ENCODE measurements at places on chromosomes 2 and 18.

DNA sequence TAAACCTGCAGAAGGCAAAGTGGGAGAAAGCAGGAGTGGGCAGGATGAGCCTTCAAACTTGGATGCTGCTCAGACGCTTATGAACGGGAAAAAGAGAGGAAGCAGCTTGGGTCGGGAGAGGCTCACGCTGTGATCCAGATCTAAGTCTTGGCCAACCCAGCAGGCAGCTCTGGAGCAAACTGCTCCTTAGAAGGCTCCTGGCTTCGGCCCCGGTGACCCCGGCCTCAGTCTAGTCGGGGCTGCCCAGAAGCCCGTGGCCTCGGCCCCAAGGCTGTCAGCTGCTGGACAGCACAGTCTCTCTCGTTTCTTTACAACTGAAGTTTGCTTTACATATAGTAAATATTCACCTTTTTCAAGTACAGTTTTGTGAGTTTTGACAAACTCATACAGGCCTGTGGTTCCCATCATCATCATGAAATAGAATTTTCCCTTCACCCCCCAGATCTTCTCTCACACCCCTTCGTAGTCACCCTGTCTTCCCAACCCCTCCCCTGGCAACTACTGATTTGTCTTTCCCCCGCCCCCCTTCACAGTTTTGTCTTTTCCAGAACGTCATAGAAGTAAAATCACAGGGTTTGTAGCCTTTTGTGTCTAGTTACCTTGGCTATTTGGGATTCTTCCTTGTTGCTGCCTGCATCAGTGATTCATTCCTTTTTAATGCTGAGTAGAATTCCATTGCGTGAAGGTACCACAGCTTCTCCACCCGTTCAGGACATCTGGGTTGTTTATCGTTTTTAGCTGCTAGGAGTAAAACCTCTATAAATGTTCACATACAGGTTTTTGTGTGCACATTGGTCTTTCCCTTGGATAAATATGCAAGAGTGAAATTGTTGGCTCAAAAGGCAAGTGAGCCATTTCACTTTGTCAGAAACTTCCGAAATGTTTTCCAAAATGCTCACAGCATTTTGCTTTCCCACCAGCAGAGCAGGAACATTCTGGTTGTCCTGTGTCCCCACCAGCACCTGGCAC is 35.1 kb downstream of the MYO7B start:
- DNase-seq: no peak

DNA sequence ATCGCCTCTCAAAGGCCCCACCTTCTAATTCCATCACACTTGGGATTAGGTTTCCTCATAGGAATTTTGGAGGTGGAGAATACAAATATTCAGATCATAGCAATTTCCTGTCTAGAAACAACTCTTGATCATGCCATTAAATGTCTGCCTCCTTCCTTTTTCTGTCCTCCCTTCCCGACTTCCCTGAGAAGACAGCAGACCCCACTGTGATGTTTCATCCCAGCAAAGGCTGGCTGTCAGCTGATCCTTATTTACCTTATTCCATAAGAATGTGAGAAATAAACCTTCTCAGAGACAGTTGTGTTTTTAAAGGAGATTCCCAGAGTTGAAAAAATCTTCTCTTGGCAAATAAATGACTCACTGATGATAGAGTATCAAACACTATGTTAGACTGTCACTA is 133.9 kb downstream of the TDRD15 start:
- DNase-seq: no peak

GRCh38 chr18:76405681-76406356 is 89.2 kb downstream of the ZNF516 start:
- DNase-seq: no peak

GRCh38 chr18:10559553-10560451 is 34.0 kb downstream of the NAPG start:
- no peak for DNase-seq

- DNase-seq: no peak
These were observed 36.3 kb downstream of the ST8SIA5 start for GRCh38 chr18:46720521-46720920.

GRCh38 chr2:216636551-216637450 is 3.6 kb downstream of the IGFBP2 start:
- no peak for DNase-seq

GRCh38 chr18:79615091-79615490 is 64.5 kb upstream of the CTDP1 start:
- no peak for DNase-seq

GRCh38 chr2:230777721-230778120 is 65.1 kb downstream of the CAB39 start:
- no peak for DNase-seq

DNA sequence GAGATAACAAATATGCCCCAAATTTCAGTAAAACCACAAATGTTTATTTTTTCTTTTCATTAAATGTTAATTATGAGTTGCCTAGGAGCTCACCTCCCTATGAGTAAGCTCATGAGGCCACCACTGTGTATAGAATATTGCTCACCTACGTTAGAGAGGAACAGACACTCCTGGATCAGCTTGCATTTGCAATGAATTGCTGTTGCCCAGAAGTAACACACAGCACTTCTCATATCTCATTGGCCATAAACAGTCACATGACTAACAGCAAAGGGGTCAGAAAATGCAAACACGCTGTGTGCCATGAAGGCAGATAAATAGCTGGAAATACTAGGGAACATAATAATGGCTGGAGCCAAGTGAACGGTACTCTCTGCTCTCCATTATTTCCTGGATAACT is 89.0 kb upstream of the GALNT5 start:
- DNase-seq: no peak

GRCh38 chr18:33839452-33840211 is 261.6 kb downstream of the ASXL3 start:
- no peak for DNase-seq

DNA sequence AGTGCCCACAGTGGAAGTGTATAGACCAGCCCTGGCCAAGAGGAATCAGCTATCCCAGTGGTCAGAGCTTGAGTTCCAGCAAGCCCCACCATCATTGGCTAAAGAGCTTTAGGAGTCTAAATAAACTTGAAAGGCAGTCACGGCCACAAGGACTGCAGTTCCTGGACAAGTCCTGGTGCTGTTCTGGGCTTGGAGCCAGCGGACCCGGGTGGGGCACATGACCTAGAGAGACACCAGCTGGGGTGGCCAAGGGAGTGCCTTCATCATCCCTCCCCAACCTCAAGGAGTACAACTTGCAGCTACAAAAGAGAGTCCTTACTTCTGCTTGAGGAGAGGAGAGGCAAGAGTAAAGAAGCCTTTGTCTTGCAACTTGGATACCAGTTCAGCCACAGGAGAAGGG is 439.8 kb upstream of the TMEFF2 start:
- no peak for DNase-seq

DNA sequence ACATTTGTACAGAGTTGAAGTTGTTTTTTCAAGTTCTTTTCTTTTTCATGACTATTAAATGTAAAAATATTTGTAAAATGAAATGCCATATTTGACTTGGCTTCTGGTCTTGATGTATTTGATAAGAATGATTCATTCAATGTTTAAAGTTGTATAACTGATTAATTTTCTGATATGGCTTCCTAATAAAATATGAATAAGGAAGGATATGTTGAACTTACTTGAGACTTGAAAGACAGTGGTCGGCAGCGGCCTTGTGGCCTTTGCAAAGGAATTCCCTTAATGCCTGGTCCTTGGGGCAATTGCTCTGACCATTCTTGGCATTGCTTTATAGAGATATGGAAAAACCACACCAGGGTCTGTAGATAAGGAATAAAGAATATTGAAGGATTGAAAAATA is 25.9 kb upstream of the TMEM87B start:
- no peak for DNase-seq

DNA sequence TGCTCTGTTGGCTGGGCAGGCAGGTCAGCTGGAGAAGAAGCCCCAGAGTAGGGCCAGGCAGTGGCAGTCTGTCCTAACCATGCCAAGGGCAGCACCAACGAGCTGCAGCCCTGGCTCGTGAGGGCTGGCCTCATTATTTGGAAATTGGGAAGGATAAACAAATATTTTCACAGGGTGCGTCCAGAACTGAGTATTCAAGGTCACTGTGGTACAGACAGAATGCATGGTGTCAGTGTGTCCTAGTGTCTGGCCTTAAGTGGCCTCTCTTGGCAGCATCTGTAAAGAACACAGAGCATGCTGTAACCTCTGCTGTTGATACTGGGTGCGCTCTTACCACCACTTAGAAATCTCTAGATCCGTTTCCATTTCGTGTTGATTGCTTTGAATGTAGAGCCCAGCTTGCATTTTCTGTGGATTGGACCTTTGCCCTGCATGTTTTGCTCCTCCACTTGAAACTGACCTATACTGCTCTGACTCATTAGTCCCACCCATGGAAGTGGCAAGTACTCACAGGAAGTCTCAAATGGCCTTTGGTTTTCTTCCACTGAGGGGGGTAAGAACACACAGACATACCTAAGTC is 88.2 kb downstream of the GREB1L start:
- no peak for DNase-seq

- no peak for DNase-seq
These were observed 26.1 kb downstream of the NPC1 start for GRCh38 chr18:23560186-23560585.

DNA sequence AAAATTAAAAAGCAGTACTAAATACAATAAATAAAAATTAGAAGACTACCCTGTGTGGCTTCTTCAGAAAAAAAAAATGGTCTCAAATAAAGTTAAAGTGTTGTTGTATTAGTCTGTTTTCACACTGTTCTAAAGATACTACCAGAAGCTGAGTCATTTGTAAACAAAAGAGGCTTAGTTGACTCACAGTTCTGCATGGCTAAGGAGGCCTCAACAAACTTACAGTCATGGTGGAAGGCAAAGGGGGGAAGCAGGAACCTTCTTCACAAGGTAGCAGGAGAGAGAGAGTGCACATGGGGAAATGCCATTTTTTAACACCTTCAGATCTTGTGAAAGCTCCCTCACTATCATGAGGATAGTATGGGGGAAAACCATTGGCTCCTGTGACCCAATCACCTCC is 612.8 kb downstream of the RNF144A start:
- no peak for DNase-seq

DNA sequence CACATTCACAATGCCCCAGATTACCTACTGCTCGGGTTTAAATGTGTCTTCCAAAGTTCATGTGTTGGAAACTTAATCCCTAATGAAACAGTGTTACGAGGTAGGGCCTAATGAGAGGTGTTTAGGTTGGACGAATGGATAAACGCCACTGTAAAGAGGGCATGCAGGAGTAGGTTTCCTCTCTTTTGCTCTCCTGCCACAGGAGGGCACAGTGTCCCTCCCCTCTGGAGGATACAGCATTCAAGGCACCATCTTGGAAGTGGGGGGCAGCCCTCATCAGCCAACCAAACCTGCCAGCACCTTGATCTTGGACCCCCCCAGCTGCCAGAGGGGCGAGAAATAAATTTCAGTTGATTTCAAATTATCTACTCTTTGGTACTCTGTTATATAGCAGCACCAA is 103.5 kb downstream of the TSHZ1 start:
- DNase-seq: no peak

DNA sequence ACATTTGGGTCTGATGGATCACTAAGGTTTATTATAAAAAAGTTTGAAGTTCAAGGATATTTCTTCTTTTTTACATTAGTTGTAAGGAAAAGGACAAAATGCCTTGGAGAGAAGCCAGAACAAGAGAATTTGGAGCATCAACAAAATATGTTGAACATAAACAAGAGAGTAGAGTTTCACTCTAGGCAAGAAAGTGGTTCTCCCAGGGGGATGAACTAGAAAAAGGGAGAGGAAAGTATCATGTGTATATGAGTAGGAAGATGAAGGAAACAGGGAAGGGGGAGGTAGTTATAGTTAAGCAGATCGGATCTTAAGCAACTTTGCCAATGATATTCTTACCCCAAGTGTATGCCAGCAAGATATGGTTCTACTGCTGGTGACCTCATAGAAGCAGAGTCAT is 63.8 kb upstream of the GALNT3 start:
- no peak for DNase-seq

DNA sequence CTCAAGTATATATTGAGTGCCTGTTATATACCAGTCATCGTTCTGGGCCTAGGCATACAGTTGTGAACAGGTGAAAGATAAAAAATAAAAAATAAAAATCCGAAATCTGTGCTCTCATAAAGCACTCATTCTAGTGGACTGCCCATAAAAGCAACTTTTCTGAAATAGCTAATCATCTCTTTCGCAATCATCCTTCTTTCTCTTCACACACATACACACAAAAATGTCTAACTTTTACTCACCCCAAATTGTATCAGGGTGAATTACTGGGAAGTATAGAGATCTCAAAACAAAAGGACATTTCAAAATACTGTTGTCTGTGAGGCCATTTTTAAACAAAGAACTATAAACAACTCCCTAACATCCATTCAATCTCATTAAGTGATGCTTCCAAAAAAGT is 29.6 kb upstream of the ORC2 start:
- no peak for DNase-seq

- DNase-seq: no peak
These were observed 56.5 kb downstream of the EMX1 start for GRCh38 chr2:72973566-72974435.

DNA sequence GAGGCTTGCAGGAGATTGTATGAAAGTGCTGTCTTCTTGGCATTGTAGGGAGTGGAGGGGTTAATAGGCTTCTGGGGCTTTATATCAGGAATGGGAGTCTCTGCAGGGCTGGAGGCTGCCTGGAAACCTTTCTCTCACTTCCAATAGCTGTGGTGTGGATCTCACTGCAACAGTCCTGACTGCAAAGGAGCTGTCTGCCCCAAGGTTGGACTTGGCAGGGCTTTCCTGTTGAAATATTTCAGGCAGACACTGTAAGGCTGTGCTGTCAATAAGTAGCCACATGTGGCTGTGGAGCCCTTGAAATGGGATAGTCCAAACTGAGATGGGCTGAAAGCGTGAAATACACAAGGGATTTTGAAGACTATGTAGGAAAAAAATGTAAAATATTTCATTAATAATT is 399.1 kb upstream of the SPRED2 start:
- no peak for DNase-seq

DNA sequence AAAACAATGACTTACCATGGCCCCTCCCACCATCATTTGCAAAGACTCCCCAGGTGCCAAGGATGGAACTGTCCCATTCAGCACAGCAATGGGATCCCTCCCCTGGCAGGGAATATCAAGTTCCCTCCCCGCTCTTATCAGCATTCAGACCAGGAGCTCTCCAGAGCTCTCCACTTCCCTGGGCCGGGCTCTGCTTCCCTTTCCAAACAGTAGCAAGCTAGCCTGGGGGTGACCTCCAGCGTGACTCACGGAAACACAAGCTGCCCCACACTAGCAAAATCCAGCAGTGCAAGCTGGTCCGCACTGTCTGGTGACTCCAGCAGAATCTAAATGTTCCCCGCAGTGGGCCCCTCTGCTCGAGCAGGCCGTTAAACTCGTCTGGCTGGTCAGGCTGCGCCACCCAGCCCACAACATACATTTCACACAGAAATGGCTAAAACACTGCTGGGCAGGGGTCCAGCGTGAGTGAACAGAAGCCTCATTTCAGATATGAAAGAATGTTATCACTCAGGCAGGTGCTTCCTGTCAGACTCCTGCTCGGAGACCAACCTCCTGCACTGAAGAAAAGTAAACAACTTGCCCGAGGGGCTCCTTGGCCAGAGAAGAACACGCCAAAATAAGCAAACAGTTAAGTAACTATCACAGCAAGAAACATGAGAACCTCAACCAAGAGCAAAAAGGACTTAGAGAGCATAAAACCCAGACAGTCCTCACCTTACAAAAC is 33.9 kb downstream of the STAT1 start:
- no peak for DNase-seq
